GM12891 (cell line): ENCODE measurements at places on chromosomes 6 and 20.

GRCh38 chr20:62045118-62045517 is 20.6 kb downstream of the TAF4 start:
- DNase-seq, result no peak

- DNase-seq, result no peak
These were observed 5.1 kb downstream of the SOX4 start for GRCh38 chr6:21598674-21599023.

DNA sequence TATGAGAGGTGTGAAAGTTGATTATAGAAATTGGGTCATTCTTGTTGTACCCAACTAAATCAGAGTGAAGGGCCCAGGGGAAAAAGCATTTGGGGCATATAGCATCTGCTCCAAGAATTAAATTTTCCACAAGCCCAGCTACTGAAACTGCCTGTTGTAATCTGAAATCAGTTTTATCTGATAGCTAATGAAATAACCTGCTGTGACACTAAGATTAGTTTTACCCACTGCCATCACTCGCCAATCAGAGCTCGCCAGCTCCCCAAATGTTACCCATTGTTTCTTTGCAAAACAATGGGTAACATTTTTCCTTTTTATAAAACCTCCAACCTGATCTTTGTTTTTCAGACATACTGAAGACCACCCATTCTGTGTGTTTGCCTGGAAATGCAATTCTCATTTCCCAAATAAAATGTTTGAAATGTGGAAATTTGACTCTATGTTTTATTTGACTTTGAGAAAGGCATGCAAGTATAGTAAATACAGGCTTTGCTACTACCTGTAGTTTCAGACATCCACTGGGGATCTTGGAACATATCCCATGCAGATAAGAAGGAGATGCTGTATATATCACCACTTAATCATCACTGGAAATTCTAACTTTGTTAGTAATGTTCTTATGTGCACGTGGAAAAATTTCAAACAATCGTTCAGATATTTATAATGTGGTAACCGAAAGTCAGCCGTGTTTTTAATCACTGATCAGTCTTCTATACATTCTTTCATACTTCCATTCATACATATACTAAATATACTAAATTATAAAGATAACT is 6.3 kb upstream of the AHI1 start:
- DNase-seq, result no peak

- peak; percentile 75 for DNase-seq
These were observed 148.3 kb upstream of the RPS6KA2 start for GRCh38 chr6:166775180-166775922.

DNA sequence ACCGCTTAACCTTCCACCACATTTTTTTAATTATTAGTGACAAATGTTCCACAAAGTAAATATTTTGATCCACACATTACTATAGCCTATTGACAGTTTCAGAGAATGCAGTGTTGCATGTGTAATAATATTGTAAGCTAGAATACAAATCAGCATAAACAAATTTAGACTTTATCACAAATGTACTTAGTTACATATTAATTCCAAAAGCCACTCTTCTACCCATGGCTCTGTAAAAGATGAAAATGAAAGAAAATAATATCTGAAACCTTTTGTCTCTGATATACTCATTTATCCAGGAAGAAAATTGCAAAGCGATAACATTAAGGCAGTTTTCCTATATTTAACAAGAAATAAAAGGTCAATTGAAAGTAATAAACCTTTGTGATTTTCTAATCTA is 954.0 kb upstream of the MAN1A1 start:
- no peak for DNase-seq
